Activated CD8-positive, alpha-beta T cell treated with anti-CD3 and anti-CD28 coated beads, Interleukin-2, amount 10 ng/mL, durations not matched to agents 7 days and 5 days (primary cell): ENCODE measurements at places on chromosomes 5 and 9.

DNA sequence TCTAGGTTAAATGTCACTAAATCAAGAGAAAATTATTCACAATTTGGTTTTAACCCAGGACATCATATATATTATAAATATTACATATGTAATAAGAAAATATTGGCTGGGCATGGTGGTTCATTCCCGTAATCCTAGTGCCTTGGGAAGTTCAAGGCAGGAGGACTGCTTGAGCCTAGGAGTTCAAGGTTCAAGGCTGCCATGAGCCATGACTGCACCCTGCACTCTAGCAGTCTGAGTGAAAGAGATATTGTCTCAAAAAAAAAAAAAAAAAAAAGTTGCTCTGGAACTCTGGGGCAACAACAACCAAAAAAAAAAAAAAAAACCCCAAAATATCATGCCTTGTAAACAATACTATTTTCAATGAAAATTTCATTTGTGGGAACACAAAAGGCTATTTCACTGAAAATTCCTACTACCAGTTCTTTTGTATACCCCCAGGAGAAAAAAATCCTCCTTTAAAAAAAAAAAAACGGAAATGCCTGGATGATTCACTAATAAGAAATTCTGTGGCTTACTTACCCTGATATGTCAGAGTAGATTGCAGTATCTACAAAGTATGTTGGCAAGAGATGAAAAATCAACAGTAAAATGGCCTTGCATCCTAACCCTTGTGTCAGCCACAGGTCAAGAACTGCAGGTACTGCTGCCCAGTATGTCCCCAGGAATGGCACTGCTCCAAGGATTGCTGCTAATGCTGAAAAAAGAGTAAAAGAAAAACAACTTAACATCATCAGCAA lies 22.6 kb upstream of the CTNNAL1 start:
- no peak overlapping the region for H3K4me3 ChIP-seq
- H3K36me3 ChIP-seq = peaks cover 46% of the 10 kb centered on the region
- no peak overlapping the region for H3K27ac ChIP-seq

- H3K4me3 ChIP-seq = no peak overlapping the region
- no peak for DNase-seq
- H3K4me1 ChIP-seq = peaks cover 10% of the 10 kb centered on the region
- peaks cover 4% of the 10 kb centered on the region for H3K36me3 ChIP-seq
- peak overlapping the region; percentile 37 for H3K27ac ChIP-seq
- no peaks in the 10 kb centered on the region for H3K27me3 ChIP-seq
Observed at GRCh38 chr9:32426278-32426939, 42.0 kb downstream of the ACO1 start.

- H3K36me3 ChIP-seq = no peaks in the 10 kb centered on the region
- peaks cover 8% of the 10 kb centered on the region for H3K27me3 ChIP-seq
- H3K4me1 ChIP-seq = peaks cover 6% of the 10 kb centered on the region
- no peak overlapping the region for H3K27ac ChIP-seq
Observed at GRCh38 chr5:140607031-140607430, 25.9 kb downstream of the CD14 start.

- H3K27ac ChIP-seq = no peak overlapping the region
- H3K4me3 ChIP-seq = no peak overlapping the region
- no peaks in the 10 kb centered on the region for H3K4me1 ChIP-seq
- no peak for DNase-seq
Observed at GRCh38 chr5:176736931-176737745, 73.2 kb upstream of the UNC5A start.

- H3K4me3 ChIP-seq = no peak overlapping the region
- no peak overlapping the region for H3K27ac ChIP-seq
- DNase-seq = no peak
- peaks cover 2% of the 10 kb centered on the region for H3K27me3 ChIP-seq
- no peaks in the 10 kb centered on the region for H3K36me3 ChIP-seq
Observed at GRCh38 chr9:89993678-89994630, 389.1 kb downstream of the GADD45G start.

DNA sequence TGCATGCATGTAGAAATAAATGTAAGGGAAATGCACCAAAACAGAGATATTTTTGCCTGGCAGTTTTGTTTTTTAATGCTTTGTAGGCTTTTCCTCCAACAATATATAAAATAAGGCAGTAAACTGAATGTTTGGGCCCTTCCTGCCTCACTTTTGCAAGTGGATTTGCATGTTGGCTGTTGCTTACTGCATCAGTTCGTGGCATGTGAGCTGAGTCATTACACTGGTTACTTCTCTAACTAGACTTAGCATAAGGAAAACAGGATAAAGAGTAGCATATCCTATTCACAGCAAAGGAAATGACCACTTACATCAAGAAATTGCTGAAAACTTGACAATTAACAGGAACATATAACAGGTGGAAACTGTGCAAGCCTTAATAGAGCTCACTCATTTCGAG lies 113.4 kb downstream of the TLE1 start:
- H3K27ac ChIP-seq = no peak overlapping the region
- DNase-seq = no peak
- H3K4me3 ChIP-seq = no peak overlapping the region
- peaks cover 2% of the 10 kb centered on the region for H3K27me3 ChIP-seq
- no peaks in the 10 kb centered on the region for H3K36me3 ChIP-seq

- H3K27me3 ChIP-seq = no peaks in the 10 kb centered on the region
- no peak overlapping the region for H3K4me3 ChIP-seq
- H3K36me3 ChIP-seq = no peaks in the 10 kb centered on the region
- H3K4me1 ChIP-seq = no peaks in the 10 kb centered on the region
- no peak for DNase-seq
Observed at GRCh38 chr9:104482921-104483570, 21.0 kb upstream of the OR13F1 start.

DNA sequence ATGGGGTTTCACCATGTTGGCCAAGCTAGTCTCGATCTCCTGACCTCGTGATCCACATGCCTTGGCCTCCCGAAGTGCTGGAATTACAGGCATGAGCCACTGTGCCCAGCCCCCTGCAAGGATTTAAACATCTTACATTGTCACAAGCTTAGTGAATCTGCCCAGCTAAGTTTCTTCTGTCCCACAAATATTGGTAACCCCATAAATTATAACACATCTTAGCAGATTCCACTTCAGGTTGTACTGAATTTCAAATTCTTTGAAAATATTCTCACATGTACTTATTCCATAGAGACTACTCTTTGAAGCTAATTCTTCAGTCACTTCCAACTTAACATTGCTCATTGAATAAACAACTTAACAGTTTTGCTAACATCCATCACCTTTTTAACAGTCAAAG lies 13.4 kb upstream of the AFF4 start:
- H3K27ac ChIP-seq = no peak overlapping the region
- no peak overlapping the region for H3K4me3 ChIP-seq
- H3K4me1 ChIP-seq = no peaks in the 10 kb centered on the region
- no peak for DNase-seq
- no peaks in the 10 kb centered on the region for H3K36me3 ChIP-seq

DNA sequence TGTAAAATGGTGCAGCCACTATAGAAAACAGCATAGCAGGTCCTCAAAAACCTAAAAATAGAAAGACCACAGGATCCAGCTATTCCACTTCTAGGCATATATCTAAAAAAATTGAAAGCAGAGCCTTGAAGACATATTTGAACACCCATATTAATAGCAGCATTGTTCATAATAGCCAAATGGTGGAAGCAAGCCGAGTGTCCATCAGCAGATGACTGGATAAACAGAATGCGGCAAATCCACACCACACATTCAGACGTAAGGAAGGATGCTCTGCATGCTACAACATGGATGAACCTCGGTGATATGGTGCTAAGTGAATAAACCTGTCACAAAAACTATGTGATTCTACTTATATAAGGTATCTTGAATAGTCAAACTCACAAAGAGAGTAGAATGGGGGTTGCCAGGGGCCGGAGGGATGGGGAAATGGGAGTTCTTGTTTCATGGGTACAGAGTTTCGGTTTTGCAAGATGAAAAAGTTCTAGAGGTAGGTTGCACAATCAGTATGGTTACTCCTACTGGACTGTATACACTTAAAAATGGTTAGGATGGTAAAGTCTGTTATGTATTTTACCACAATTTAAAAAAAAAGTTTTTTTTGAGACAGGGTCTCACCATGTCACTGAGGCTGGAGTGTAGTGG lies 17.1 kb upstream of the HSD17B3 start:
- DNase-seq = no peak
- no peak overlapping the region for H3K4me3 ChIP-seq
- H3K36me3 ChIP-seq = no peaks in the 10 kb centered on the region
- H3K27ac ChIP-seq = no peak overlapping the region
- peaks cover 2% of the 10 kb centered on the region for H3K27me3 ChIP-seq
- H3K4me1 ChIP-seq = no peaks in the 10 kb centered on the region

DNA sequence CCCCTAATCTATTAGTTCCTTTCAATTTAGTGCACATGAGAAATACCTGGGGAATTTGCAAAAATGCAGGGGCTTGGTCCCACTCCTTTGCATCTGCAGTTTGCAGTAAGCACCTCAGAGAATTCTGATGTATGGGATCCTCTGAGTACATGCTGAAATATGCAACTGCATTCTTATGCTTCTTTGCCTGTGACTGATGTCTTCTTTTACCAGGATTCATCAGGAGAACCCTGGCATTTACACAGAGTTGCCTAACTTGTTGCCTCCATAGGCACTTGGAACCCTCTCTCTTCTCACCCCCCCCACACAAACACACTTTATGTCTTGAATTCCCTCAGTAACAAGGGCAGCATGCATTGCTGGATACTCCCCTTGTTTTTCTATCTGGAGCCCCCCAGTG lies 173.1 kb downstream of the KDM4C start:
- peaks cover 13% of the 10 kb centered on the region for H3K4me1 ChIP-seq
- DNase-seq = no peak
- H3K27me3 ChIP-seq = no peaks in the 10 kb centered on the region
- peaks cover 5% of the 10 kb centered on the region for H3K36me3 ChIP-seq
- H3K27ac ChIP-seq = no peak overlapping the region
- H3K4me3 ChIP-seq = no peak overlapping the region

- H3K4me3 ChIP-seq = no peak overlapping the region
- H3K27ac ChIP-seq = no peak overlapping the region
- H3K36me3 ChIP-seq = peaks cover 17% of the 10 kb centered on the region
- no peaks in the 10 kb centered on the region for H3K27me3 ChIP-seq
- H3K4me1 ChIP-seq = peaks cover 7% of the 10 kb centered on the region
Observed at GRCh38 chr9:3586066-3586465, 60.3 kb upstream of the RFX3 start.

- H3K27ac ChIP-seq = no peak overlapping the region
- no peaks in the 10 kb centered on the region for H3K27me3 ChIP-seq
- H3K36me3 ChIP-seq = peaks cover 4% of the 10 kb centered on the region
Observed at GRCh38 chr9:120676767-120677402, 37.4 kb downstream of the MEGF9 start.

DNA sequence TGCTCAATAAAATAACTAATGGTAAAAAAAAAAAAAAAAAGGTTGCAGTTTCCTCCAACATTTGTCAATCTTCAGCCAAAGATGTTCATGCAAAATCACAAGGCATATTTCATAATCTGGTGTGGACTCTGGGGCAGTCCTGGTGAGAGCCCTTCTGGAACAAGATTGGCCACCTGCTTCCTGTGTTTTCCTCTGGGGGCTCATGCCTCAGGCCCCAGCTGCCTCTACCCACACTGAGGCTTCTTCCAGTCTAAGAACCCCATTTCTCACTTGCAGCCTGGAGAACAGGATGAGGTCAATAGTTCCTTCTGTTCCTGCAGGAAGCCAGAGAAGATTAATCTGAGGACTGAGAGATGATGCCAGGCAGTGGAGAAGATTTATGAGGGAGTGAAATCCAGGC lies 492.6 kb upstream of the BRINP1 start:
- no peaks in the 10 kb centered on the region for H3K4me1 ChIP-seq
- no peaks in the 10 kb centered on the region for H3K27me3 ChIP-seq
- no peak for DNase-seq

DNA sequence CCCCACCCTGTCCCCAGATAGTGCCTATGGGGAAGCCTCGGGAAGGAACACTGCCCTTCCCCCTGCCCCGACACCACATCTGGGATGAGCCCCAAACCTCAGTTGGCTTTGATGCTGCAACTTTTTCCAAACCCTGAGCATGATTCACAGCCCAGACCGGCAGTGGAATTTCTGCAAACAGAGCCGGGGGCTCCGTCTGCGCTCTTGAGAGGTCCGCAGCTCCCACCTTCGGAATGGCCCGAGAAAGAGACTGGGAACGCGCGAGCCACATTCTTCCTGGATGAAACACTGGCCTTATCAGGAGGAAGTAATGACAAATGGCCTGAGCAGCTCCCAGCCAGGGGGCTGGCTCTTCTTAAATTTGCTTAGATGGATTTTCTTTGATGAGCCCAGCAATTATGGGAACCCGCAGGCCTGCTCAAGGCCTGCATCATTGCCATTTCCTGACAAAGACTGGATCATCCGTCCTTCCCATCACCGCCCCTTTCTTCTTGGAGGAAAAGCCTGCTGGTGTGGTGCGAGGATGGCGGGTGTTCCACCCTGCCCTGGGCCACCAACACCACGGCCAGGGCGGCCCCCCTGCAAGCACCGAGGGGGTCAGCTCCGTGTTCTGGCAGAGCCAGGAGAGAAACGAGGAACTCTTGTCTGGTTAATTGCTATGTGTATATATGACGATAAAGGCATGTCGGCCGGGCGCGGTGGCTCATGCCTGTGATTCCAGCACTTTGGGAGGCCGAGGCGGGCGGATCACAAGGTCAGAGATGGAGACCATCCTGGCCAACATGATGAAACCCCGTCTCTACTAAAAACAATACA lies 38.8 kb upstream of the COL5A1 start:
- DNase-seq = no peak
- no peaks in the 10 kb centered on the region for H3K27me3 ChIP-seq
- H3K4me1 ChIP-seq = no peaks in the 10 kb centered on the region
- no peak overlapping the region for H3K27ac ChIP-seq
- no peaks in the 10 kb centered on the region for H3K36me3 ChIP-seq

DNA sequence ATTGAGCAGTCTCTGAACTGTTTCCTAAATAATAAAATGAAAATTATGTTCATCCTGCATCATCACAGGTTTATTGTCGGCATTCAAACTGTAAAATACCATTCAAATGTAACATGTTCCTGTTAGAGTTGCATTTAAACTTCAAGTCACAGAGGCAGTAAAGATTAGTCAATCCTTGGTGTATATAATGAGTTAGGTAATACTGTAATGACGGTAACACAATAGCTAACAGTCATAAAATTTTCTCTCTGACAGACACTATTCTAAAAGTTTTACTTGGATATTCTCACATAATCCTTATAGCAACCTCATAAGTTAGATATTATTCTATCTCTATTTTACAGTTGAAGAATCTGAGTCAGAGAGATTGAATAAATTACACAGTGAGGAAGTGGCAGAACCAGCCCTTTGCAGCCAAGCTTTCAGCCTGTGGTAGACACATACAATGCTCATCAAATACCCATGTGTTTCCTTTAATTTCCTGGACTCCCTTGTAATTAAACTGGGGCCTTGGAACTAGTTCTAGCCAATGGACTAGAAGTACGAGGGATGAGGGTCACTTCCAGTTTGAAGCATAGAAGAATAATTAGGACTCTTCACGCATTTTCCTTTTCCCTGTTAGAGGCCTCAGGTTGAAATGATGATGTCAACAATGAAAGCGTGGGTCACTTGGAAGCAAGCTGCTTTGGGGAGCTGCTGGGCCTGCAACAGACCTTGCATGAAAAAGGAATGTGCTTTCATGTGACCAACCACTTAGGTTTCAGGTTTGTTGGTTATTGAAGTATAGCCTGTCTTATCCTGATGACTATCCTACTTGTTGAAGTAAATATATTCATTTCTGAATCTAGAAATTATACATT lies 12.3 kb upstream of the CAST start:
- H3K27ac ChIP-seq = no peak overlapping the region
- H3K27me3 ChIP-seq = peaks cover 41% of the 10 kb centered on the region
- H3K4me1 ChIP-seq = peaks cover 9% of the 10 kb centered on the region
- DNase-seq = no peak
